ENCODE measurements at places on chromosomes 3 and 15.

- DNase-seq, result no peak
Observed at GRCh38 chr3:154684021-154684420, 254.0 kb upstream of the GPR149 start.

DNA sequence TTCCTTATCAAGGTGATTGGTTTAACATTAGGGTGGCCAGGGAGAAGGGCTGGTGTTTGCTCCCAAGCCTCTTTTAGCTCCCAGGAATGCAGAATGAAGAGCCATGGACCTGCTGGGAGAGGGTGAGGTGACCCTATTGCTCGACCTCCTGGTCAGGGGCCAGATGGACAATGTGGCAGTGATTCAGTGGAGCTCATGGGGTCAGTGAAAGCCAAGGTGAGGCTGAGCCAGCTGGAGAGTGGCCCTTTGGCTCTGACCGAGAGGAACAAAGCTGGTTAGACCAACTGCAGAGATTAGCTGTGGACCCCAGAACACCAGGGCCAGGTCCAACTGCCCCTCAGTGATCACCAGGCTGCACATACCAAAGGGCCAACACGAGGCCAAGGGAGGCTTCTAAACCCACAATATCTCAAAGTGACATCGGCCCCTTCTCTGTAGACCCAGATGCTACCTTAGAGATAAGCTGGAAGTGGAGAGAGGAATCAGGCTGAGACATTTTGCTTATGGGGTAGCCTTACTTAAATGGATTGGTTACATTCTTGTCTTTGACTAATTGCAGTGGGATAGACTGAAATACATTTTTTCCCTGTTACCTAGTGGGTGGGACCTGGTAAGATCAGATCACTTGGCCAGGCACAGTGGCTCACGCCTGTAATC is 15.8 kb upstream of the BTBD1 start:
- DNase-seq, result no peak

DNA sequence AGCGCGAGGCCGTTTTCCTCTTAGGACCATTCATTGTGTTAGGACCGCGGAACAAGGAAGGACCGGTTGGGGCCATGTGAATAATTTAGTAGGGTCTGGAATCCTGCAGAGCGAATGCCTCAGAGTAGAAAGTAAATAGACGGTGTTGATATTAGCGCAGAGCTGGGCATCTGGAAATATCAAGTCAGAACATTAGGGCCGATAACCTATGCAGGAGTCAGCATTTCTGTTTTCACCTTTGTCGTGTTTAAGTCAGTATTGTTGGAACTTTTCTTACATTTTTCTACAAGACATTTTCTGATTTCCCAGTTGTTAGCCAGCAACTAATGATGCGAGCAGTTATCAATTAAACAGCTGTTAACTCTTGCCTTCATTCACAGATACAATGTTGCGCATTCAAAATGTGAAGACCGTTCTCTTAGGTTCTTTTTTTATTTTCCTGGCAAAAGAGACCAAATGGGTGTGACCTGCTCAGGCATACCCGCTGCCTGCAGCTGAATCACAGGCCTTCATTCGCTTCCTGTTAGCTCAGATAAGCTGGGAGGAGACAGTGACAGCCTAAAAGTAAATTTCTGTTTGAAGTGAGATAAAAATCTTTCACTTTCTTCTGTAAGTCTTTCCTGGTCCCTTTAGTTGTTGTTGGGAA is 966 bp upstream of the PKM start:
- peak; percentile 78 for DNase-seq

- DNase-seq, result no peak
Observed at GRCh38 chr15:73751511-73751898, 1.6 kb downstream of the INSYN1 start.

- no peak for DNase-seq
Observed at GRCh38 chr3:146896711-146897110, 291.6 kb upstream of the PLSCR5 start.

DNA sequence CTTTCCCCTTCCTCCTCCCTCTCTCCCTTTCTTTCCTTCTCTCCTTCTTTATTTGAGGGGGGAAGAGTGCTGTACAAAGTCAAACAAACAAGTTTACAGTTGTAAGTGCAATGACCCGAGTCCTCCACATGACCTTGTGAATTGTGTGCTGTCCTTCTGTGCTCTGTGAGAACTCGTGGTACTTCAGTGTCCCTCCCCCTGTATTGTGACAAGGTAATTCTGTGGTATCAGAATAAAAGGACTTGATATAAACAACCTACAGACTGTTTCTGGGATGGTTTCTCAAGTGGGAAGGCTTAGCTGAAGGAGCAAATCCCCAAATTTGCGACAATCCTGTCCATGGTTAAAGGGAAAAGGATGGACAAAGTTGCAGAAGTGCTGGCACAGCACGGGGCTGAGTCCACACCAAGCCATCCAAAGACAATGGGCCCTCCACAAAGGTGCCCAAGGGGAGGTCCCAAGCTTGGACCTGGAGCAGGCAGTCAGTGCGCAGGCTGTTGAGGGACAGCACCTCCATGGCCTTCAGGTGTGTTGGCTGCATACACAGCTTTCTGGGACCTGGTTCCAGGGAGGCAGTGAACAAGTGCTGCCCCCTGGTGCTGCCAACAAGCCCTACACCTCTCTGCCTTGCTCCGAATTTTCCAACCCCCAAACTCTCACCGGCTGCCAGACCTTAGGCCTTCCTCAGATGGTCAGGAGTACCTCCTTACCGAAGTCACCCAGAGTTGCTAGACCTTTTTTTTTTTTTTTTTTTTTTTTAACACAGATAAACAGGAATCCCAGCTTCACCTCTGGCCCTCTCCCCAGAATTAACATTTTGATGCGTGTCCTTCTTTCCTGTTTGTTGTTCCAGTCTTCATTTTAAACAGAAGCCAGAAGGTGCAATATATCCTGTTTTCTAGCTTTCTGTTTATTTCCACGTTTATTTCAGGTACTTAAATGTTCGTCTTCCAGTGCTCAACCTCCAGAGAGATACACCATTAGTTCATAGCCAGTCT is 2.6 kb upstream of the APEH start:
- DNase-seq, result peak; percentile 72

- DNase-seq, result peak; percentile 5
Observed at GRCh38 chr3:56590814-56591213, 33.8 kb downstream of the CCDC66 start.

DNA sequence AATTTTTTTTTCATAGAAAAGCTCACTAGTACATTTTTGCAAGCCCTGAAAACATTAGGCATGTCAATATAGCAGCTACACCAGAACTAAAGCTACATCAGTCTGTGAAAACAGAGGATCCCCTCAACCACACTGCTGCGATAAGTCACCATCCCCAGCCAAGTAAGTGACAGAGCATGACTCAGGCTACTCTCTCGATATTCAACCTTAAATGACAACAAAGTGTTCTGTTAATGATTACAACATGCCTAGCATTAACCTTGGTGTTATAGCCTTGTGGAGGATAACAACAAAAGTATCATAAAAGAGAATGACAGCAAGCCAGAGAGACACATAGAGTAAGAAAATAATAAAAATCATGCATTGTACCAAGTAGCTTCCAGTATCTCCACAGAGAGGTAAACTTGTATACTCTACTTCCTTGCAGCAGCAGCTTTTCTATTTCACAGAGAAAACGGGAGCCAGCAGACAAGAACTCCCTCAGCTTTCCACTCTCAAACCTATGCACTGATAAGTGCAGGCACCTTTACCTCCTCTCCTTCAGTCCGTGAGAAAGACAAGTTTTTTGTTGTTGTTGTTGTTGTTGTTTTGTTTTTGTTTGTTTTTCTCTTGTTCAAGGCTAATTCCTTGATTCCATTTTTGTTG is 76.6 kb downstream of the GBE1 start:
- peak; percentile 30 for DNase-seq

DNA sequence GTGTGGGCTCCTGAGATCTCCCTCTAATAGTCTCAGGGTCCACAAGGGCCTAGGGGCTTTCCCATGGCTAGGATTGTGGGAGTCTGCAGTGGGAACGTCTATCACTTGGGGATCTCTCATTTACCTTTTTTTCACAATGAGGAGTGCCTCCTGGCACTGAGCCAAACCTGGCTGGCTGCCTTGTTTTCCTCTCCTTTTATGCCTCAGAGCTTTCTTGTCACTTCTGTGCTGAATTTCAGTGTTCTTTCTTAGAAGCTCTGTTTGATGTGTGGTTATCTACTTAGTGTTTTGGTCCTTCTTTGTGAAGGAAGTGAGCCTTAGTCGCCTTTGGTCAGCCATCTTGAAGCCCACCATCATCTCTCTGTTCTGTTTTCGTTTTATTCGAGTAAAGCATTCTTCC is 33.9 kb downstream of the DOCK3 start:
- no peak for DNase-seq

- DNase-seq, result peak; percentile 23
Observed at GRCh38 chr3:124202754-124203153, 210.8 kb upstream of the ROPN1 start.

GRCh38 chr3:56975567-56975966 is 84.9 kb upstream of the SPATA12 start:
- DNase-seq, result peak; percentile 59

DNA sequence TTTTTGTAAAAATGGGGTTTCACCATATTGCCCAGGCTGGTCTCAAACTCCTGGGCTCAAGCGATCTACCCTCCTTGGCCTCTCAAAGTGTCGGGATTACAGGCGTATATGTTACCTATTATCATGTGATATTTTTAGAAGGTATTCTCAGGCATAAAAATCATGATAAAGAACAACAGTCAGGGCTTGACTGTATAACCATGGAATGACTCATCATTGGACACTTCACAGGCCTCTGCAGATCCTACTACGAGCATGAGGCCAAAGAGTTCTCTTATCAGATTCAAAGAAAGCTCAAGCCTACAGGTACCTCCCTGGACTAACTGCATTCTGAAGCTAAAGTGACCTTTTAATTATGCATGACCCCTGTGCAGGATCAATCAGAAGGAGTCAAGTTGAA is 91.7 kb upstream of the PRICKLE2 start:
- no peak for DNase-seq

- DNase-seq, result no peak
Observed at GRCh38 chr3:159922193-159922840, 66.3 kb upstream of the IL12A start.

DNA sequence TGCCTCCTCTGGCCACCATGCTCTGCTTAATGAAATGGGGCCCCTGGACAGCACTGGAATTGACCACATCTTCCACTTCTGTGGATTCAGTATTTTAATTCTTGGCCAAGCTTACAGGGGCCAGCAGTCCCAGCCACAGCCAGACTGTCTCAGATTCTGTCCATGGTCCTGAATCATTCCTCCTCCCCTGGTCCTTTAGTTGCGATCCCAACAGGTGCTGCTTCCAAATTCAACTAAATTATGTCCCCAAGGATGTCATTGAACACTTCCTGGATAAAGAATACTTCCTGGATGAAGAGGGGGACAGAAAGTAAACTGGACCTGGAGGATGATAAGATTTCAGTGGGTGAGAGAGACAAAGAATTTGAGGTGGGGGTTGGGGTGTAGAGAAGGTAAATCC is 111.1 kb upstream of the FOXB1 start:
- peak; percentile 40 for DNase-seq

DNA sequence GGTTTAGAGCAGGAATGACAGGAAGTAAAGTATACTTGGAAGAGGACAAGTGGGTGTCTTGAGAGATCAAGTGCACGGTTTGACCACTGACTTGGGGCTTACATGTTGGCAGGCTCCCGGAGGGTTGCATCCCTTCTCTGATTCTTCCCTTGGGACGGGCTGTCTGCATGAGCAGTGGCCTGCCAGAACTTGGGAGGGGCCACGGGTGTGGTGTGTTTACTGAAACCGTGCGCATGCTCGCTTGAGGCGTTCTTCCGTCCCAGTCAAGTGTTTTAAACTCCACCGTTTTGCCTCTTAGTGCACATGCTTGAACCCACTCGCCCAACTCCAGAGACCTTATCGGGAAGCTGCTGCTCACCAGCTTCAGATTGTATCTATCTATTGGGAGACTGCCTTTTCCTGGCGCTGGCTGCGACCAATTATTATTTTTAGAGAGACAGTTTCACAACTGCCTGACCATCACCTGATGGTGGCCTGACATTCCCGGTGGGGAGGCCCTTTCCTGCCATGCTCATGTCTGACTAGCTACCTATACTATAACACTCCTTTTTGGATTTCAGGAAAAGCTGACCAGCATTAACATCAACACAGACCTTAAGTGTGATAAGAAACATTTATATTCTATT is 14.9 kb upstream of the C3orf22 start:
- DNase-seq, result no peak

DNA sequence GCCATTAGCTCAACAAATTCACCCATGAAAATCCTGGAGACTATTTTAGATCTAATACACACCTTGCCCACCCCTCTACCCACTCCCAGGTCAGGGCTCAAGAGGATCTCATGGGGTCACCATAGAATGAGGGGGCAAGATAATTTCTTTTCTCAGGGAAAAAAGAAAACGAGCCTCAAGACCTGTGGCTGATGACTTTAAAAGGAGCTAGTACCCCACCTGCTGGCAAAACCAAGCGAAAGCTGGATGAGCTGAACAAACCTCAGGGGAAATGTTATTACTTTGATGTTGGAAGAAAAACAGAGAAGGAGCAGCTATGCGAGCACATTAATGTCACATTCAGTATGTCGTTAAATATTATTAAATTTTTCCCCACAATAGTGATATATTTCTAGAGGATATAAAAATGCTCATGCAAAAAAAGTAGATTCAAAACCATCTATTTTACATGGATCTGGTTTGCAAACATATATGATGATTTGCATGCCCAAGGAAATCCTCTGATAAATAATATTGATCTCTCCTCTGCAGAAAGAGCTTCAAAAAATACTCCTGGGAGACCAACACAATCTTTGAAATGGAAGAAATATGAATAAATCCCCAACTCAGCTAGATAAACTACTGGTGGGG is 37.7 kb downstream of the PLD1 start:
- DNase-seq, result peak; percentile 82

GRCh38 chr3:31839144-31839917 is 141.7 kb downstream of the OSBPL10 start:
- DNase-seq, result peak; percentile 25

GRCh38 chr15:37040072-37040742 is 60.1 kb downstream of the MEIS2 start:
- no peak for DNase-seq

DNA sequence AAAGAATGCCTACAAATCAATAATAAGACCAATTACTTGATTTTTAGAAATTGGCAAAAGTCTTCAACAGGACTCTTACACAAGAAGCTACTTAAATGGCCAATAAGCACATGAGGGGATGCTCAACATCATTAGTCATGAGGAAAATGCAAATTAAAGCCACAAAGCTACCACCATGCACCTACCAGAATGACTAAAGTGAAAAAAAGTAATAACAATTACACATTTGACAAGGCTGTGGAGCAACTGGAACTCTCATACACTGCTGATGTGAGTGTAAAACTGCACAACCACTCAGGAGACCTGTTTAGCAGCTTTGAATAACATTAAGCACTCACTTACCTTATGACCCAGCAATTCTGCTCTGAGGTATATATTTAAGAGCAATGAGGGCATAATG is 68.4 kb downstream of the PPCDC start:
- no peak for DNase-seq

DNA sequence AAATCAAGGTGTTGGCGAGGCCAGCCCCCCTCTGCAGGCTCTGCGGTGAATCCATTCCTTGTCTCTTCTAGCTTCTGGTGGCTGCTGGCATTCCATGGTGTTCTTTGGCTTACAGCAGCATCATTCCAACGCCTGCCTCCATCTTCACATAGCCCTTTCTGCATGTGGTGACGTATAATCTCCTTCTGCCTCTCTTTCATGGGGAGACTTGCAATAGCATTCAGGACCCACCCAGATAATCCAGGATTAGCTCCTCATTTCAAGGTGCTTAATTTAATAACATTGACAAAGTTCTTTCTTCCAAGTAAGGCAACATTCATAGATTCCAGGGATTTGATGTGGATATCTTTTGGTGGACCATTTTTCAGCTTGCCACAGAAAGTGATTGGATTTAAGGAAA is 35.8 kb downstream of the ISG20 start:
- DNase-seq, result no peak
